ENCODE measurements at places on chromosomes 12 and 14.
A peak's percentile ranks its signal among the peaks of the same experiment; 100 is the strongest.

DNA sequence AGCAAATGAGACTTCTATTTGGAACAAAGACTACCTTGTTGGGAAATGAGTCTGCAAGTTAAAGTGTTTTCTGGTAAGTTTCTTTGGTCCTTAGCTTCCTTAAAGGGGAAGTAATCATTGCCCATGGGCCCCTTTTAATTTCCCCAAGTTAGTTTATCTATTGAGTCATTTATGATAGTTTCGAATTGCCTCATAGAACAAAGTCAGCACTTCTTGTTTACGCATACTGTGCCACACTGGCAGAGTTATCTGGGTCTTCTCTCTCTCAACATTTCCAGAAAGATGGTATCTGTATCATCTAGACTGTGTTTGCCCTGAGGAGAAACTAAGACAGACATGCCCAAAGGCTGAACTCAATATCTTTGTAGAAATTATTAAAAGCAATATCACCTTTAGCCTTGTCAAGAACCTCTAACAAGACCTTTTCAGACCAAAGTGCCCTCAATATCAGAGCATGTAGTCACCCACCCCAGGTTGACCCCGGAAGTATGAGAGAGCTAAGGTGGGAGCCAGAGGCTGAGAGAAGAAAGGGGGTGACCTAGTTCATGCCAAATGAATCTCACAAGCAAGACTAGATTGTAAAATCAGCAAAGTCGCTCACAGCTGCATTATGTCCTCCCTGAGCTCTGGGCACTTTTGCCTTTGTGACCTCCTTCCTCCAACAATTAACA is 40.0 kb downstream of the GPR65 start:
- DNase-seq, result no peak

DNA sequence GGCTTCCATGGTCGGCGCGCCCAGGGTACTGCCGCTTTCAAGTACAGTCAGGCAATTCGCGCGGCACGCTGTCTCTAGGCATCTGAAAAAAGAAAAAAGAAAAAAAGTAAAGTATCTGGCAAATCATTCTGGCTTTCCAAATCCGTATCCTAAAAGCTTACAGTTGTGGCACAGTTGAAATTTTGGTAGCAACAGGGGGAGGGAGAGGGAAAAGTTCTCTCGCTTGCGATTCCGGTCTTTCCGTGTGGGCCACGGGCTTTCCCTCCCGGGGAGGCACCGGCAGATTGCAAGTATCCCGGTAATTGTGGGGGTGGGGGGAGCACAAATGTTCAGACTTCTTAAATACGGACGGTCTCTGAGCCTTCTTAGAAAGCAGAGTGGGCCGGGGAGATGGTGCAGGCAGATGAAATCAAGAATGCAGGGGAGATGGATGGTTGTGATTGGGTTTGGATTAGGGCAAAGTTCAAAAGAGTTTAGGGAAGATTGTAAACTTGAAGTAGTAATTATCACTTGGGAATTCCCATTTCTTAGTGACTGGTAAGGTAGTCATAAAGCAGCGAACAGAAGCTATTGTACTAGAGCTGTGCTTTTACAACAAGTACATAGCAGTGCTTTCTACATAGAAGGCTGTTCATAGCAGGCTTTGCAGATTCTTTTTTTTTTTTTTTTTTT is 1.2 kb downstream of the SOCS2 start:
- peak; percentile 16 for DNase-seq

GRCh38 chr14:23793532-23793931 is 157.4 kb downstream of the DHRS2 start:
- DNase-seq, result no peak

DNA sequence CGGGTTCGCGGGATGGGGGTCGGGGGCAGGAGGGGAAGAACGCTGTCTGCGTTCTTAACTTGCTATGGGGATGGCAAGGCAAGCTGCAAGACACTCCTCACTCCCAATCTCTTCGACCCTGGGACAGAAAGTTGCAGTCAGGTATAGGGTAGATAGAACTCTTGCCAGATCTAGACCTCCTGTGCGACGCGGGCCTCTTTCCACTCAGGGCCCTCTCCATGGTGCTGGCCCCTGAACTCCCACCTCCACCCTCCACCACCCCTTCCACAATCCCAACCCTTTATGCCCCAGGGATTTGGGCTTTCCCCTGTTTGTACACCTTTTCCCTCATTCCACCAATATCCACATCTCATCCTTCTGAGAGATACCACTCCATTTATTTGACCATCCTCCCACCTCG is 812 bp downstream of the NABP2 start:
- DNase-seq, result no peak

DNA sequence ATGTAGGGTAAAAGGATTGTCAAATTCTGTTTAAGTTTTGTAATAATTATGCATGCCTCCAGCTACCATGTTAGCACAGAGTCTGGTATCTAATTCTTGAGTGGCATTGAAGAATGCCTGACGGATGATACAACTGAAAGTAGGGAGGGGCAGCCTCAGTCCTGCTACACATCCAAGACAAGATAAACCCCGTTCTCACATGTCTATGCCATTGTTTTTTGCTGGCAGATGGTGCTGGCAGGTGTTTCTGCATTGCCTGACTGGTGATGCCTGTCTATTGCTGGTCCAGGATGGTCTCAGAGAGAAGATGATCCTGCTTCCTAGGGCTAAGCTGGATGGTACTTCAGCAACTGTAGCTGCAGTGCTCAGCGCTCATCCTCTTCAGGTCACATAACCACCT is 245.8 kb upstream of the NAV3 start:
- no peak for DNase-seq

- no peak for DNase-seq
Measured at GRCh38 chr14:50794068-50794645, 36.8 kb downstream of the NIN start.

- DNase-seq, result no peak
Measured at GRCh38 chr12:95326855-95327254, 109.2 kb downstream of the VEZT start.

GRCh38 chr12:128178966-128179365 is 88.0 kb upstream of the TMEM132C start:
- no peak for DNase-seq

GRCh38 chr12:4701395-4702190 is 18.6 kb upstream of the GALNT8 start:
- no peak for DNase-seq

- no peak for DNase-seq
Measured at GRCh38 chr14:59155886-59156285, 32.6 kb upstream of the DAAM1 start.

GRCh38 chr14:87756661-87757060 is 236.3 kb downstream of the GALC start:
- DNase-seq, result no peak

- DNase-seq, result no peak
Measured at GRCh38 chr14:106069804-106070625, 543.6 kb downstream of the TMEM121 start.

- DNase-seq, result no peak
Measured at GRCh38 chr12:6157482-6157881, 33.0 kb upstream of the VWF start.

DNA sequence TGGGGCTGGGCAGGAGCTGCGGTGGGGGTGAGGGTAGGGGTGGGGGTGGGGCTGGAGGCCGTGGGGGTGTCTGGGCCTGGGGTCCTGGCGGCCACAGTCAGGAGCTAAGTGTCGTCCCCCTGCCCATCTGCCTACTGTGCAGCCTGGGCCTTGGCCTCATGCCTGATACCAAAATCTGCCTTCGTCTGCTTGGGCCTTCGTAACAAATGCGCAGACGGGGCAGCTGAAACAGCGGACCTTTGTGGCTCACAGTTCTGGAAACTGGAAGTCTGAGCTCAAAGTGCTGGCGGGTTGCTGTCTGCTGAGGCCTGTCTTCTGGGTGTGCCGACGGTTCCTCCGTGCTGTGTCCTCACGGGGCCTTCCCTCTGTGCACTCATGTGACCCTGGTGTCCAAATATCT is 61.7 kb downstream of the KIF26A start:
- no peak for DNase-seq

GRCh38 chr12:113221997-113222729 is 899 bp downstream of the TPCN1 start:
- no peak for DNase-seq

GRCh38 chr12:70319605-70320004 is 46.5 kb upstream of the KCNMB4 start:
- DNase-seq, result no peak

GRCh38 chr12:124157406-124157805 is 137.5 kb upstream of the RFLNA start:
- DNase-seq, result no peak

GRCh38 chr14:94088516-94088915 is 7.4 kb downstream of the IFI27L1 start:
- no peak for DNase-seq

- DNase-seq, result no peak
Measured at GRCh38 chr12:39532448-39532847, 87.2 kb downstream of the ABCD2 start.

GRCh38 chr12:63940310-63941005 is 96.0 kb downstream of the SRGAP1 start:
- DNase-seq, result no peak

GRCh38 chr12:120856980-120857379 is 47.2 kb downstream of the SPPL3 start:
- no peak for DNase-seq

DNA sequence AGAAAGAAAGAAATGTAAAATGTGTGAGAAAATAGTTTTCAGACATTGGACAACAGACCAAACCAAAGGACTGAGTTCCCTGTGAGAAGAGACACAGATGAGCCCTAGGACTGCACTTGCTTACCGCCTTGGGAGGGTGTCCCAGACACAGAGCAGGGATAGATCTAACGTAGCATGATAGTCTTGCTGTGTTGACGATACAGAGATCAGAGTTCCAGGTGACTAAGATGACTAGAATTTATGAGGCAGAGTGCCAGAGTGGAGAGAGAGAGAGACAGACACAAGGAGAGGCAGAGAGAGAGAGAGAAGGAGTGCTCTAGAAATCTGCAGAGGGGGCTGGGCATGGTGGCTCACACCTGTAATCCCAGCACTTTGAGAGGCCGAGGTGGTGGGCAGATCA is 148.2 kb upstream of the LMNTD1 start:
- no peak for DNase-seq

- DNase-seq, result no peak
Measured at GRCh38 chr12:131771965-131772364, 56.2 kb upstream of the MMP17 start.

- DNase-seq, result no peak
Measured at GRCh38 chr14:105182296-105183020, 1.3 kb upstream of the NUDT14 start.

GRCh38 chr12:108360487-108360886 is 21.4 kb upstream of the CMKLR1 start:
- no peak for DNase-seq

DNA sequence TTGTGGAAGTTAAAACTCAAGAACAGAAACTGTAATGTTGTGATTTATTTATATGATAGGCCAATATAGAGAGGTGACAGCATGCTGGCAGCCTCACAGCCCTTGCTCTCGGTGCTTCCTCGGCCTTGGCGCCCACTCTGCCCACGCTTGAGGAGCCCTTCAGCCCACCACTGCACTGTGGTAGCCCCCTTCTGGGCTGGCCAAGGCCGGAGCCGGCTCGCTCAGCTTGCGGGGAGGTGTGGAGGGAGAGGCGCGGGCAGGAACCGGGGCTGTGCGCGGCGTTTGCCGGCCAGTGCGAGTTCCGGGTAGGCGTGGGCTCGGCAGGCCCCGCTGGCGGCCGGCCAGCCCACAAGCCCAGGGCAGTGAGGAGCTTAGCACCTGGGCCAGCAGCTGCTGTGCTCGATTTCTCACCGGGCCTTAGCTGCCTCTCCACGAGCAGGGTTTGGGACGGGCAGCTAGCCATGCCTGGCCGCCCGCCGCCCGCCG is 65.8 kb upstream of the SLC8A3 start:
- no peak for DNase-seq

DNA sequence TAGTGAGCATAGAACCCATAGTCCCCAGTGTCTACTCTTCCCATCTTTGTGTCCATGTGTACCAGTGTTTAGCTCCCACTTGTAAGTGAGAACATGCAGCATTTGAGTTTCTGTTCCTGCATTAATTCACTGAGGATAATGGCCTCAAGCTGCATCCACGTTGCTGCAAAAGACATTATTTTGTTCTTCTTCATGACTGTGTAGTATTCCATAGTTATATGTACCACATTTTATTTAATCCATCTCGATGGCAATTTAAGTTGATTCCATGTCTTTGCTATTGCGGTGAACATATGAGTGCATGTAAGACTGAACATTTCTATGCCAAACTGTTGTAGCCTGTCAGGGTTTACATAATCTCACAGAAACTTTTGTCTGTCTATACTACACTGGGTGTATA is 237.2 kb downstream of the IPO8 start:
- DNase-seq, result no peak

- DNase-seq, result peak; percentile 13
Measured at GRCh38 chr12:124680863-124681778, 113.7 kb upstream of the NCOR2 start.

GRCh38 chr12:62676521-62677307 is 210.1 kb downstream of the MON2 start:
- DNase-seq, result no peak

DNA sequence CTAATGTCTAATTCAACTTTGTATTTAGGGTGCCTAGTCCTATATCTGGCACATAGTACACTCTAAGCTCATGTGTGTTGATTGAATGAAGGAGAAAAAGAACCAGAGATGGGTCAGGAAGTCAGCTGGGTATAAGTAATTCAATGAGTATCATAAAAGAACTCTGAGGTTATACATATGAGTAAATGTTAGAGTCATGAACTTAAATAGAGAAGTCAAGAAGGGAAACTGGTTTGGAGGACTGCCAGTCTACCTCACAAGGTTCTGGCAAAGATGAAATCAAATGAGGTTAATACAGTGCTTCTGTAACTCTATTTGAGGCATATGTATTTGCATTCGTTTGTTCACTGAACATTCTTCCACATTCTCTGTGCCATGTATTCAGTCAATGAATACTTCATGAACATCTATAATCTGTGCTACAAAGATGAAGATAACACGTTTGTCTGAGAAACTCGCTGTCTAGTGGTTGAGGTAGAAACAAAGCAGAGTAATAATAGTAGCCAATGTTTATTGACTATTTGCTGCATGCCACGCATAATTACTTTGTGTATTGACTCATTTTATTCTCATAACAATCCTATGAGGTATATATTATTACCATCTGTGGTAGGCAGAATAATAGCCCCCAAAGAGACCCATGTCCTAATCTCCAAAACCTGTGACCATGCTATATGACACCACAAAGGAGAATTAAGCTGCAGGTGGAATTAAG is 88.9 kb downstream of the PTGER2 start:
- peak; percentile 29 for DNase-seq

- DNase-seq, result no peak
Measured at GRCh38 chr12:19012965-19013364, 116.6 kb upstream of the PLEKHA5 start.

DNA sequence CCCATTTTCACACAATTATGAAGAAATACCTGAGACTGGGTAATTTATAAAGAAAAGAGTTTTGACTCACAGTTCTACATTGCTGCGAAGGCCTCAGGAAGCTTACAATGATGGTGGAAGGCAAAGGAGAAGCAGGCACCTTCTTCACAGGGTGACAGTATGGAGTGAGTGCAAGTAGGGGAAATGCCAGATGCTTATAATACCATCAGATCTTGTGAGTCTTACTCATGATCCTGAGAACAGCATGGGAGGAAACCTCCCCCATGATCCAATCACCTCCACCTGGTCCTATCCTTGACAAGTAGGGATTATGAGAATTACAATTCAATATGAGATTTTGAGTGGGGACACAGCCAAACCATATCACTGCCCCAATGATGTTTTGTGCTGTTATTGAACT is 189.3 kb upstream of the CRY1 start:
- DNase-seq, result no peak
